ENCODE measurements at places on chromosomes 11 and 22. TPM values are rescaled to one million over a fixed set of nuclear protein-coding genes. Genes with fewer than 3 reads are reported as not detected.

DNA sequence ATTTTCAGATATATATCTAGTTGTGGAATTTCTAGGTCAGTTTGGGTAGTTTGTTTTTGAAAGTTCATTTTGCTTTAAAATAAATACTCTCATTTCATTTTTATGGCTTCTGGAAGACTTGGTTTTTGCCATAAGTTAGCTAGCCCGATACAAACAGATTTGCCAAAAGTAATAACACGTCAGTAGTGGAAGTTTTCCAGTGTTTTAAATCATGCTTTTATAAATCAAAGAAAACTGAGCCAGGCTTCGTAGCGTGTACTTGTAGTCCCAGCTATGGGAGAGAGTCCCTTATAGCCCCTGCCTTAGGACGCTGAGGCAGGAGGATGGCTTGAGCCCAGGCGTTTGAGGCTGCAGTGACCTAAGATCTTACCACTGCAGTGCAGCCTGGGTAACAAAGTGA, 21.7 kb upstream of the MICALL1 start:
- DNase-seq: no peak

GRCh38 chr22:19045094-19045493, 77.1 kb downstream of the DGCR2 start:
- no peak for DNase-seq

GRCh38 chr11:131904756-131905155, 534.3 kb downstream of the NTM start:
- DNase-seq: no peak

Gene GRK3
- total RNA-seq: 15.0 TPM

Gene ANKK1
- total RNA-seq: 2.1 TPM

DNA sequence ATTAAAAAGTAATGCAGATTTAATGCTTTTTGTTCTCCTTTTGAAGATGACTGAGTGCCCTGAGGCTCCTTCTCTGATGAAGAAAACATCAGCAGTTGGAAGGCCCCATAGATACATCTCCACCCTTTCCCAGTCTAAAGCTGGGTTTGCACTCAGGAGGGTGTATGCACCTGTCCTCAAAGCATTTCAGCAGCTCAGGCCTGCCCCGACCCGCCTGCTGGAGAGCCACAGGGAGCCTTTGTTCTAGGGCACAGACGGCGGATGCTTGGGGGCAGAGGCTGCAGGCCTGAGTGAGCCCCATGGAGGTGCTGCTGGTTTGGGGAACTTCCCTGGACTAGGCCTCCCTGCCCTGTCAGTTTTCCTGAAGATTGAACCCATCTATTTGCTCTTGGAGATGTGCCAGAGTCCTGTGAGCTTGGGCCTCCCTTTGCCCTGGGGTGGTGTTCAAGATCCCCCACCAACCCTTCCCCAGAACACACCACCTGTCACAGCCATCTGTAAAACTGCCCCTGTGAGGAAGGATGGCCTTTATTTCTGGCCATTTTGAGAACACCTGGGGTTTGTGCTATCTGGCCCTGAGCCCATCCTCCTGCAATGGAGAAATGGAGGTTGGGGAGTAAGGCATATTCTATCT, 160.0 kb downstream of the NAV2 start:
- DNase-seq: no peak

DNA sequence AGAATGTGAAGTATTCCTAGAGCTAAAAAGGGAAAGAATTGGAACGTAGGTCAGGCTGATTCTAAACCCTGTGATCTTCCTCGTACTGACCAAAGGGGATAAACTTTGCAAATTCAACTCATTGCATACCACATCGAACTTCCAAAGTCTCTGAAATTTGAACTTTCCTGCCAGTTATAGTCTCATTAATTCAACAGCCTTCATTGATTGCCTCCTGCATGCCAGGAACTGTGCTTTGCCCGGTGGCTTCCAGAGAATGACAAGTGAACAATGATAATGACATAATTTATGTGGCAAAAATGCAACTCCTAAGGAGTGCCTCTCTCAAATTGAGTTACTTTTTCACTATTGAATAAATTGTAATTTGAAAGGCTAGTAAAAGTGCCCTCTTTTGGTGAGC, 107.7 kb upstream of the LDLRAD3 start:
- DNase-seq: no peak

GRCh38 chr22:35299217-35299672, 449 bp upstream of the TOM1 start:
- no peak for DNase-seq

- no peak for DNase-seq
These were observed 8.0 kb downstream of the MYH9 start for GRCh38 chr22:36379593-36380361.

Gene LRRN4CL
- total RNA-seq: 1.6 TPM

GRCh38 chr11:36142439-36142838, 146.8 kb downstream of the COMMD9 start:
- no peak for DNase-seq
